ENCODE measurements at places on chromosomes 4 and X. TPM values are rescaled to one million over a fixed set of nuclear protein-coding genes. Genes with fewer than 3 reads are reported as not detected.

GRCh38 chr4:9927341-9928007, 93.8 kb downstream of the SLC2A9 start:
- no peak for DNase-seq

GRCh38 chrX:20265726-20266681, 705 bp downstream of the RPS6KA3 start:
- DNase-seq, result peak; percentile 25

DNA sequence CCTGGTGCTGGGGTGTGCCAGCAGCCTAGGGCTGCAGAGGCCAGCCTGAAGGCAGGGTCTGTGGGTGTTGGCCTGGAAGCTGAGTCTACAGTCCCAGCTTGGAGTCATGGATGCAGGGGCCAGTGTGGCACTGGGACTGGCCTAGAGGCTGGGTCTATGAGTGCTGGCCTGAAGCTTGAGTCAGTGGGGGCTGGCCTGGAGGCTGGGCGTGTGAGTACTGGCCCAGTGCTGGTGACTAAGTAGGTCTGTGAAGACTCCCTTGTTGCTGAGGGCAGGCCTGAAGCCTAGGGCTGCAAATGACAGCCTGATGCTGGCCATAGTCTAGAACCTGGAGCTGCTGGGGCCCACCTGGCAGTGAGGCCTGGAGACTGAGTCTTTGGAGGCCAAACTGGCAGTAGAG, 31.3 kb upstream of the ALG13 start:
- no peak for DNase-seq

GRCh38 chr4:164368894-164369293, 385.0 kb upstream of the SMIM31 start:
- no peak for DNase-seq

- DNase-seq, result no peak
Observed at GRCh38 chrX:21490341-21490740, 116.1 kb downstream of the CNKSR2 start.

- DNase-seq, result no peak
Observed at GRCh38 chrX:110743679-110744340, 51.8 kb downstream of the CHRDL1 start.

DNA sequence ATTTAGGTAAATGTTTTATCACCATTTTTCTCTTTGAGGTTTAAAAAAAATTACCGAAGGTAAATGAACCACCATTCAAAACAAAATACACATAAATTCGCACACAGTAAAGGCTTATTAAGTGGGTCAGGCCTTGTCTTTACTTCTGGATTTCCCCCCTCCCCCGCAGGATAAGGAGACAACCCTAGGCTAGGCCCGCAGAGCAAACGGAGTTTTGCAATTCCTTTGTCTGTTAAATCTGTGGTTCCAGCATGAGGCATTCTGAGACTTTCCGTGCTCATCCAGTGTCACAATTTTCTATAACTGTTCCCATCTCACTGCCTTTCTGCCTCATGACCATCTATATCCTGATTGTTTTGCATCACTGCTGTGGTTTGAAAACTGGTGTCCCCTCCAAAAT, 307.4 kb downstream of the DCHS2 start:
- DNase-seq, result no peak

DNA sequence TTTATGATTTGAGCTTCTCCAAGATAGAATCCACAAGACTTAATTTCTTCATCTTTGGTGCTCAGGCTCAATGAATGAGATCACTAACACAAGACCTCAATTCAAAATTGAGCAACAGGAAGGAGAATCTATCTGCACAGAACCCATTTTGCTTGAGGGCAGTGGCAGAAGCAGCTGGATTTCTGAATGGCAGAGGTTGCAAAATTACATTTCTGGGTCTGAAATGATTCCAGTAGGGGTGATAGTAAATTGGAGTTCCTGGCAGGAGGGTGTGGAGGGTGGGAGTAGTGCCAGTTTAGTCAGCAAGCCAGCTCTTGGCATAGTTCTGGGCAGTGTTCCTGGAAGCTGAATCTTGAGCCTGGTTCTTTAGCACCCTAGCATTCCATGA, 281.1 kb downstream of the SLC7A11 start:
- no peak for DNase-seq

DNA sequence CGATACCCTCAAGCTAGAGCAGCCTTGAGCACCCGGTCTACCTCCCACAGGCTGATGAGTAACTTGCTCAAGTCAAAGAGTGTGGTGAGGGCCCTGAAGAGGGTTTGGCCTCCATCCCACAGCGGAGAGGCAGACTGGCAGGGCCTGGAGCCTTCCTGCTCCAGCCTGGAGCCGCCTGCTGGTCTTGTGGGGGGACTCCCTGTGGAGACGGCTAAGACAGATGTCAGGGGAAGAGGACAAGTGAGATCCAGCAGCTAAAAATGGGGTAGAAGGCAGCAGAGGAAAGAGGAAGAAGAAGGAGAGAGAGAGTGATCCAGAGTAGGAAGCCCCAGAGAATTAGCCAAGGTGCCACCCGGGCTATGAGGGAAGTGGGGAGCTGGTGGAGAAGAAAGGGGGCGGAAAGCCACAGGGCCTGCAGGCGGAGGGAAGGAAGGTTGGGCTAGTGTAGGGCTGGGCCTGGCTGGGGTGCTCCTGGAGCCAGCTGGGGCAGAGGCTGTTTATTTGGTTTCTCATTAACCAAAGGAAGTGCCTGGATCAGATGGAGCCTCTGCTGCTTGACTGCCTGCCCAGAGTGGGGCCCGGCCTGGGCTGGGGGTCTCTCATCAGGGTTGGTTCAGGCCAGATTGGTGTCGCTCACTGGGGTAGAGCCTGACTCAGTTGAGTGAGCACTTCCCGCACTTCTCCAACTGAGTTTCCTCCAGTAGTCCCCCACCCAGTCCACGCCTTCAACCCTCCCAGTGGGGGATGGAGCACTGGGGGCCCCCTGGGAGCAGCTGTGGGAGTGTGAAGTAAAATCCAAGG, 14.2 kb downstream of the EFNB1 start:
- DNase-seq, result no peak

GRCh38 chrX:7242613-7243012, 94.7 kb upstream of the PUDP start:
- no peak for DNase-seq

DNA sequence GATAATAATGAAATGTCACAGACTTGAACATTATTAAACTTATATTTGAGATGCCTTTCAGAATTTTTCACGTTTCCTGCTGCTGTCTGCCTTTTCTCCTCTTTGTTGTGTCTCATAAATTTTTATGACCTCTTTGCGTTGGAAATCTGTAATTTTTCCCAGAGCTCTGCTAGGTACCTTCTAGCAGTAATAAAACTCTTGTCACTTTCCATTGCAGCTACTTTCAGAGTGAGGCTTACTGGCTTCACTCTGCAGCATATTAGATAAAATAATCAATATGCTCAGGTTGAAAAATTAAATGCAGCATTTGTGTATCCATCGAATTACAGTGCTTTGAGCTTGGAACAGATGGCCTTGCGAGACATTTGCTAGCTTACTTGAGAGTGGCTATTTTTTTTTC, 689.0 kb downstream of the GRID2 start:
- DNase-seq, result no peak

DNA sequence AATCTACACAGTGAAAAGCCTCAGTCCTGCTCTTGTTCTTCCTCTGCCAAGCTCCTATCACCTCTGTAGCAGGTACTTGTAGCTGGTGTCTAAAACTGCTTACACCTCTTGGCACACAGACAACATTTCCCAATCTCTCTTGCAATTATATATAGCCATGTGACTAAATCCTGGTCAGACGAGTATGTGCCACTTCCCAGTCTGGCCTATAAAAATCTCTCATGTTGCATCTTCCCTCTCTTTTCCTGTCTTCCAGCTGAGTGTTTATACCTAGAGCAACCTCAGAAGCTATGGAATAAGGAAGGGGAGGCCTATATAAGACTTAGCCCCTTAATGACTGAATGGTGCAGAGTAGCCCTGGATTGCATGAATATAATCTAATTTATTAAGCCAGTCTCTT, 105.8 kb downstream of the RNF150 start:
- no peak for DNase-seq

GRCh38 chrX:153871451-153871850, 14.5 kb downstream of the L1CAM start:
- DNase-seq, result no peak

SSX2 gene
- total RNA-seq, result not detected

SUPT20HL2 gene
- total RNA-seq, result not detected

All from CD4-positive, alpha-beta memory T cell (primary cell).